NCI-H1048 (cell line): ENCODE measurements at places on chromosomes 4 and X.

DNA sequence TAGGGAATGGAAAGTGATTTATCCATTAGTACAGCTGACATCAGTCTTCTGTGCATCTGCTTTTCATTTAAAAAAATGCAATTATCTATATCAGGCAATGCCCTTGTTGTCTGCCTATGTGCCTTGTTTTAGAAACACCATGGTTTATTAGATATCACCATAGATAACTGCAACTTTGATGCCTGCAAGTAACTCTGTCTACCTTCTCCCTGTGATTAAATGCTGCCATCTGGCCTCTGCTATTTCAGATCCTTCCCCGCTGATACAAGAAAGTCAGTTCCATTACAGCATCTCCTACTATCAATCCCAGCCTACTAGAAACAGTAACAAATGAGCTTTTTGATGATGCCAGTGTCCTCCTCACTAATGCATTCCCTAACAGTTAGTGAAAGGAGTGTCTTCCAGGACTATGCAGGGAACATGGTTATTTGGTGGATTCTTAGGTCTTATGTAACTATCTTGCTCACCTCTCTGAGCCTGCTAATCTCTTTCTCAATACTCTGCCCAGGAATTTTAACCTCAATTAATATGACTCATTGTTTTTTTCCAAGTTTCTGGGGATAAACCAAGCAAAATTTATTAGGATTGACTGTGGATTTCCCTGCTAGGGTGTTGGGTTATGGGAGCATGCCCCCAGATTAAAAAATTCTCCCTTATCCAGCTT is 444.9 kb downstream of the RAPGEF2 start:
- no peak for DNase-seq

DNA sequence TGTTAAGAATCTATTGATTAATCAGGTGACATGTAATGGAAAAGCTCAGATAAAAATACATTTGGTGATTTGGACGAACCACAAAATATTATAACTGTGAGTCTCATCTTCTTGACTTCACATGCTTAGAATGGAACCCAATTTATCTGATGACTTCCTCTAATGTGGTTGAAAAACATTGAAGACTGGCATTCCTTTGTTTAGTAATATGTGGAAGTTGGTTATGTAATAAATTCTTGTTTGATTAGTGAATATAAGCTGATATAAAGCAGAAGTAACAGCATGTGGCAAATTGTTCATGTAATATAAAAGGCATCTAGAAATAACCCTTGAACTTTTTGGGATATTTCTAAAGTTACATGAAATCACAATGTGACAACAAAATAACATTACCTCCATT is 9.7 kb downstream of the GIMD1 start:
- DNase-seq: no peak

DNA sequence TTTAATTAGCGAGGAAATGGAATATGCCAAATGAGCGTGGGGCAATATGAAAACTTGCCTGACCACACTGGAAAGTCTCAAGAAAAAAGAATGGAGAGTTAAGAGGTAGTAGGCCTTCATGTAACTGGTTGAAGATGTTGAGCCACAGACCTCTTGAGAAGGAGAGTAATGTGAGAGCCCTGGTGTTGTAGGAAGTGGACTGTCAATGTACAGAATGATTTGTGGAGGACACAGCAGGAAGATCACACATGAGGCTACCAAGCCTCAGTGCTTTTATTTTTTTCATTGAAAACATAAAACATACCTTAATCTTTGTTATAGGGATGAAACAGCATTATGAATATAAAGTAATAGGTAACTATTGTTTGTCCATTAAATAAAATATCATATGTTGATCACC is 331.6 kb downstream of the UNC5C start:
- no peak for DNase-seq

DNA sequence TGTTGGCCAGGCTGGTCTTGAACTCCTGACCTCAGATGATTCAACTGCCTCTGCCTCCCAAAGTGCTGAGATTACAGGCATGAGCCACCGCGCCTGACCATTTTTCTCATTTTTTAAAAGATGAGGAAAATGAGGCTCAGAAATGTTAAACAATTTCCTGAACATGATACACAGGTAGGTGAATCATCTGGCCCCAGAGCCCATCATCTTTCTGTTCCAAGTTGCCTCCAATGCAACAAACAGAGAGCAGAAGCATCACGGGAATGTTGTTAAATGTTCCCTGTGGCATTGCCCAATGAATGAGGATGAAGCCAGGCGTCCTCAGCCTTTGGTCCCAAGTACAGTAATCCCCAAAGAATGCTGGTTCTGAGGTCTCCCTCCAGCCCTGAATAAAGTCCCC is 31.3 kb upstream of the ANXA5 start:
- no peak for DNase-seq

DNA sequence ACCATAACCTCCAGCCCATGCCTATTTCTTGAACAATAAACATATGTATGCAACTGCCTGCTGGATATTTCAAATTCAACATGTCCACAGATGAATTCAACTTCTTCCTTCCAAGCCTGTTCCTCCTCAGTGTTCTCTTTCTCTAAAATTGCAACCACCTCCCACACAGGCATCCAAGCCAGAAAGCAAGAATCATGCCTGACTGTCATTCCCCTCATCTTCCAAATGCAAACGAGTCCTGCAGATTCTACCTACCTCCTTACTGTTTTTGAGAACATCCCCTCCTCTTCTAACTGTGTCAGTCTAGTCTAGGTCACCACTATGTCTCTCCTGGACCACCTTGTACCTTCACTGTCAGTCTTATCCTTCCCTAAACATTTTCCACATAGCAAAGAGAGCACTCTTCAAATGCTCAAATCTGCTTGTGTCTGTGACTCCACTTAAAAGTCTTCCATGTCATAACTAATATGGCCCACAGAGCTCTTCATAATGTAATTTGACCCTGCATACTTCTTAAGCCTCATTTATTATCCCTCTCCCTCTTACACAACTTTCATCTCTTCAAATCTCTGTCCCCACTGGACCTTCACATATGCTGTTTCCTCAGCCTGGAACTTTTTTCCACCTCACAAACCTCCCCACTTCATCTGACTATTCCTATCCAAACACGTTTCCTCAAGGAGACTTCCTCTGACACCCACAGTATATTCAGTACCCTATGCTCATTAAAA is 25.7 kb downstream of the MAPK10 start:
- no peak for DNase-seq

- DNase-seq: peak; percentile 0
Measured at GRCh38 chrX:56802921-56803849, 74.1 kb downstream of the NBDY start.

DNA sequence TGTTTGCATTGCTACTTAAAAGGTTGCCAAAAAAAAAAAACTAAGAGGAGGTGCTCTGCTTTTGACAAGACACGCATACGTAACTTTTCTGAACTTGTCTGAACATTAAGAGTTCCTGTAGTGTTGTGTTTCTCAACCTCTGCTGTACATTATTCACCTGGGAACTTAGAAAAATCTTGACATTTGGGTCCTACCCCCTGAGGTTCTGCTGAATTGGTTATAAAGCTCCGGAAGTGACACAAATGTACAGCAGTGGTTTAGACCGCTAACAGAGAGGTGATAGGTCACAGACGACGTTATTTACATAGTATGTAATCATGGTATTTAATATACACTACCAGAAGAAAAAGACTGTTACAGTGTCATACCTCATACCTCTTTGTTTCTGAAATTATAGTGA is 61.1 kb downstream of the CPEB2 start:
- no peak for DNase-seq

GRCh38 chr4:169238445-169238844 is 32.3 kb downstream of the SH3RF1 start:
- DNase-seq: no peak

DNA sequence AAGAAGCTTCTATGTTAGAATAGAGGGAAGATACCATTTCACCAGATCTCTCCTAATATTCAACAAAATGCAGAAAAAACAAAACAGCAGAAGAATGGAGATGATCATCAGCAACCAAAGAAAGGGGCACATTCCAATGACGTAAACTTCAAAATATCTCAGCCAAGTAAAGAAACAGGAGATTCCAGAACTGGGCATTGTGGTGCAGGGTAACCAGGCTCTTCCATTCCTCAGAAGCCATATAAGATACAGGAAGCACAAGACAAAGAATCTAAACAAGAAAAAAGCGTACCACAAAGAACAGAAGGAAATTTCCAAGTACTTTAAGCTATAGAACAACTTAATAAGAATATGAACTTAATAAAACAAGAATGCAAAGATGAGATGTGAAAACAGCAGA is 6.9 kb upstream of the ARMCX4 start:
- DNase-seq: no peak

- no peak for DNase-seq
Measured at GRCh38 chr4:174538123-174538875, 16.0 kb upstream of the HPGD start.

DNA sequence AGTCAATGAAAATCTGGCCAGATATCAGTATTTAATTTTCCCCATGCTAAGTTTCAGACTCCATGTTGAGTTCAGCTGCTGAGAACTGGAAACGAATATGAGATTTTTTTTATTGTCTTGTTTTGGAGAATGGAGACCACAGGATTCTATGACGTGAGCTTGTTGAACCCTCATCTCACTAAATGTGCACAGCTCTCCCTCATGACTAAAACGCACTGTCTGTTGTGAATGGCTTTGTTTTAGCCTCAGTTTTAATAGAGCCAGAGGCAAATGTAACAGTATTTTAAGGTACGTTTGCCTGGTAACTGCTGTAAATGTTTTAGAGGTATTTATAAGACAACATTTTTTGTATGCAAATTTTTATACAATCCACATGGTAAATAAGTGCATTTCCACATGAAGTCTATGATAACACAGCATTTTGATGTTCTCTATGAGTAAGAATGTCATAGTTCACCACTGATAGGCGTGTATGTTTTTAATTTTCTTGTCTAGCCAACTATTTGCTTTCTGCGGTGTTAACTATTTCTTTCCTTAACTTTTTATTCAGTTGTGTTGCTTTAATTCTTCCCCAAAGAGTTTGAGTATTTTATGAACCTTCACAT is 1159.3 kb upstream of the TENM3 start:
- no peak for DNase-seq

- DNase-seq: no peak
Measured at GRCh38 chrX:118633530-118633929, 93.9 kb upstream of the IL13RA1 start.

DNA sequence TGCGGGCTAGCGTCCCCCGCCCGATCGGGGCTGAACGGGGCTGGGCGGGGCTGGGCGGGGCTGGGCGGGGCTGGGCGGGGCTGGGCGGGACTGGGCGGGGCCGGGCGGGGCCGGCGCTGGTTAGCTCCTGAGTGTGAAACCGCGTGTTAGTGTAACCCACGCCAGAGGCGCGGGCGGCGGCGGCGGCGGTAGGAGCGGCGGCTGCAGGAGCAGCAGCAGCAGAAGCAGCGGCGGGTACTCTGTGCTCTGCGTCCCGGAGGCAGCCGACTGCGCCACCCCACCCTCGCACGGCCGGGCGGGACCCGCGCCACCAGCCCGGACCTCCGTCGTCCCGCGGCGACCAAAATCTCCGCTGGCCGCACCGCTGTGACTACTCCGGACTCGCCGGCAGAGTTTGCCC is 128.1 kb downstream of the LAS1L start:
- DNase-seq: no peak

- no peak for DNase-seq
Measured at GRCh38 chrX:30931920-30932319, 42.9 kb upstream of the TAB3 start.

GRCh38 chr4:47837908-47838294 is at the start of gene CORIN:
TSS of gene CORIN (minus strand) at chr4:47838067. CDS start at chr4:47837949, 118 bp downstream.
- DNase-seq: no peak

DNA sequence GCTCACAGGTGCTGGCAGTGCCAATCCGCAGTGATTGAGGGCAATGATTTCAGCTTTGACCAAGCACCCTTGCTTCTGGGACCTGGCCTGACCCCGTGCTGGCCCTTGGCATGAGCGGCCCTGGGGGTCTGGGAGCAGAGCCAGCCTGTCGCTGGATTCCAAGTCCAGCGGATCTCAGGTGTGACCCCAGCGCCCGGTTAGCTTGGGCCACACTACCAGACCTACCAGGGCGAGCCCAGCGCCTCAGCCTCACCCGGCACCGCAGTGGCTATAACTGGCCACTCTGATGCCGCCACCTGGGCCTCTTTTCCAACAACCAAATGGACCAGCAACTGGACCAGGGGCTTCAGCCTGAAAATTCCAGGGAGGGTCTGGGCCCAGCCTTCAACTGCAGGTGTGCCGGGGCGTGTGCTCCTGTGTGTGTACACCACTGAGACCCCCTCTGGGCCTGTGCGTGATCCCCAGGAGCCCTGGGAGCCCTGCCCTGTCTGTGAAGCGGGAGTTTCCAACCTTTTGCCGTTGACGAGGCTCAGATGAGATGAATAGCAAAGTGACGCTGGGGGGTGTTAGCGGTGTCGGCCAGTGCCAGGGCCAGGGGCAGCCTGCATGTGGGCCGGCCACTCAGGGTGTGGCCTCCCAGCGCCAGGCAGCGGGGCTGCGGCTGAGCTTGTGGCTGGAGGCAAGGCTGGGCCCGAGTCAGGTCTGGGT is 658 bp downstream of the SH3TC1 start:
- DNase-seq: no peak

DNA sequence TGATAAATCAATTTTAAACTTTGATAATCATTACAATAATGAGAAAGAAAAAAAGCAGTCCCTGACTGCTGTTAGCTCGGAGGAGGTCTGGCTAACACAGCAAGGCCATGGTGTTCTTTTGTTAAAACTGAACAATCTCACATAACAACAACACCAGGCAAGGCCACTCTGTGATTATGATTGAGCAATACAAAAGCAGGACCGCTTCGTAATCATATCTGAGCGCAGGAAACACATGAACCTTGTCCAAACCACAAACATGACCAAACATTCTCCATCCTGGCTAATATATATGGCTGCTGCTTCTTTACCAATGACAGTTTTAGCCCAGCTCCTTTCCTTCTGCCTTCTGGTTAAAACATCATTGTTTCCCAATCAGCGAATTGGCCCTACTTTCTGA is 76.8 kb upstream of the DDX53 start:
- DNase-seq: no peak

DNA sequence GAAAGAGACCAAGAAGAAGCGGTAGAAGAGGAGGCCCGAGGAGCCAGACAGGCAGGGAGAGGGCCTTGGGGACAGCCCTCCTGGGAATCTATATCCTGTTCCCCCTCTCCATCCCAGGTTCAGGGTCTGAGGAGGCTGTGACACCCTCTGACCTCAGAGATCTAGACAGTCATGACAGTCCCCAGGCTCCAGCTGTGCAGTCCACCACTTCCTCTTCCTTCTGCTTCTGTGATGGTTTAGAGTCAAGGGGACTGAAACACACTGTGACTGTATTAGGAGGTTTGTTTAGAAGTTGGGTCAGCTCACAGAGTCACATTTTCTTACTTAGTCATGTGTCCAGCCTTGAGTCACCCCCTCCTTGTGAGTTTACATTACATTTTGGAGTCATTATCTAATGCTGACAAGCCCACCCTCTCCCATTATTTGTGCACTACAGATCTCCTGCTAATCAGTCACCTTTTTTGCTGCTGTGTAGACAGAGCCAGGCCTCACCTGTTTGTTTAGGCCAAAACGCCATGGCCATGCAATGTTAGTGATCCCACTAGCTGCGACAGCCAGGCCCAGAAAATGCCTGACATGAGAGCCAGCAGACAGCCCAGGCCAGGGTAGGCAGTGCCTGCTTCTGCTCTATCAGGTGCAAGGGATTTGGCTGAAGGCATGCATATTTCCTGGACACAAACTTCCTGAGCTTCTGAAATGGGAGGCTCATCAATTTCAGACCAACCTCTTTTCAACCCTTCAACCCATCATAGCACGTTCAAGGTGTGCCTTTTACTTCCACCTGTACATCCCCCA is 26.0 kb downstream of the MANBA start:
- DNase-seq: no peak
